CD4-positive, CD25-positive, alpha-beta regulatory T cell (primary cell): ENCODE measurements at places on chromosomes 6 and 20. TPM values are rescaled to one million over a fixed set of nuclear protein-coding genes. Genes with fewer than 3 reads are reported as not detected.

DNA sequence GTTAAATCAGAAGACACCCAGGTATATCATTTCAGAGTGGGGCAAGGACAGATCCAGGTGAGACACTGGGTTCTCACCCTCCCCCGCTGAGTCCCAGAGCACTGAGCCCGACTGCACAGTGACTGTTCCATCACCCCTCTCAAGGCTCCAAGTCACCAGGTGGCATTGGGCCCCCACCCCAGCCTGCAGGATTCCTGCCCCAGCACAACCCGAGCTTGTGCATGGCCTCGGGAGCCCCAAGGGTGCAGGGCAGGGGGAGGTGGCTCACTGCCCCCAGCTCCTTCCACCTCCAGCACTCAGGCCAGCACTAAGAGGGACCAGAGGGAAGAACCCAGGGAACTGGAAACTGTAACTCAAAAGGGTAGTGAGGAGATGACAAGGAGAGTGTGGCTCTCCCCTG lies 39.3 kb upstream of the CST5 start:
- H3K4me1 ChIP-seq, result no peaks in the 10 kb centered on the region
- no peak overlapping the region for H3K4me3 ChIP-seq
- H3K36me3 ChIP-seq, result no peaks in the 10 kb centered on the region
- no peak for DNase-seq
- no peaks in the 10 kb centered on the region for H3K27me3 ChIP-seq

DNA sequence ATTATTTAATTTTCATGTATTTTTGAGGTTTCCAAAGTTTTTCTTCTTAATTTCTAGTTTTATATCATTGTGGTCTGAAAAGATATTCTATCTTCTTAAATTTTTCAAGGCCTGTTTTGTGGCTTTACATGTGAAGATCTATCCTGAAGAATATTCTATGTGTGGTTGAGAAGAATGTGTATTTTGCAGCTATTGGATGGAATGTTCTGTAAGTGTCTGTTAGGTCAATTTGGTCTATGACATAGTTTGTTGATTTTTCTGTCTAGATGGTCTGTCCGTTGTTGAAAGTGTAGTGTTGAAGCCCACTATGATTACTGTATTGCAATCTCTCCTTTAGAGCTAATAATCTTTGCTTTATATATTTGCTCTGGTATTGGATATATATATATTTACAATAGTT lies 125.7 kb downstream of the CRYBG1 start:
- no peaks in the 10 kb centered on the region for H3K27me3 ChIP-seq
- H3K4me3 ChIP-seq, result no peak overlapping the region
- no peaks in the 10 kb centered on the region for H3K36me3 ChIP-seq
- DNase-seq, result no peak
- H3K4me1 ChIP-seq, result no peaks in the 10 kb centered on the region
- H3K27ac ChIP-seq, result no peak overlapping the region

DNA sequence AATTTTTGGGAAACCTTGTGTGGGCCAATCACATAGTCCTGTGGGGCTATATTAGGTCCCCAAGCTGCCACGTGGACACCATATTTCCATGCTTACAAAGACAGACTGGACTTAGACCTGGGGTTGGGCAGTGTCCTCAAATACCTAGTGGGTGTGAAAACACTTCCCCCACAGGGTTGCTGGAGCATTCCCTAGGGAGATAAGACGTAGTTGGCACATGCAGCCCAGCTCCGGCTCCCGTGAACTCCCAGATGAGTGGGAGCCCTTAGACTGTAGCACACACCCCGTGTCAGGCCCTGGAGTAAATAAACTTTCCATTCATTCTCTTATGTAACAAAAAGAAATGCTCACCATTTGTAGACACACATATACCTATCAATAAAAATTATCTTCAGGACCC lies 14.2 kb downstream of the KCNG1 start:
- H3K36me3 ChIP-seq, result no peaks in the 10 kb centered on the region
- DNase-seq, result no peak
- no peaks in the 10 kb centered on the region for H3K27me3 ChIP-seq
- no peak overlapping the region for H3K4me3 ChIP-seq

CLVS2 gene
- total RNA-seq, result not detected

VSTM2L gene
- not detected for total RNA-seq
